Activated T-helper 1 cell treated with anti-CD3 and anti-CD28 coated beads, Interleukin-2, amount 50 U/mL, for 16 hours (primary cell): ENCODE measurements at places on chromosomes 4 and X.

GRCh38 chr4:141240259-141240658 is 19.6 kb downstream of the ZNF330 start:
- DNase-seq: no peak

DNA sequence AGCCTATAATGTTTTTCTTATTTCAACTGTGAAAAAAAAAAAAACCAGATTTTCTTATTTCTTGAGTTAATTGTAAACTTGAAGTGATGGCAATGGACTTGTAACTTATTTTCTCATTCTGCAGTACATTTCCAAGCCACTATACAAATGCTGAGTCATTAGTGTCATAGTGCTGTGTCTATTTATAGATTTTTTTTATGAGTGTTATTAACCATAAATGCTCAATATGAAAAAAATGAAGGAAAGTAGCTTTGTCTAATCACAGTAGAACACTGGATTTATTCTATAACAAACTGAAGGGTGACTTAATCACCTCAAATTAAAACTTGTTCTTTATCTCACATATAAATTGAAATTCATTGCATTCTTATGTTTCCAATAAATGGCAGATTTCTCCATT is 718.6 kb downstream of the CCSER1 start:
- DNase-seq: no peak

GRCh38 chr4:17502756-17503155 is 9.1 kb downstream of the QDPR start:
- DNase-seq: no peak

DNA sequence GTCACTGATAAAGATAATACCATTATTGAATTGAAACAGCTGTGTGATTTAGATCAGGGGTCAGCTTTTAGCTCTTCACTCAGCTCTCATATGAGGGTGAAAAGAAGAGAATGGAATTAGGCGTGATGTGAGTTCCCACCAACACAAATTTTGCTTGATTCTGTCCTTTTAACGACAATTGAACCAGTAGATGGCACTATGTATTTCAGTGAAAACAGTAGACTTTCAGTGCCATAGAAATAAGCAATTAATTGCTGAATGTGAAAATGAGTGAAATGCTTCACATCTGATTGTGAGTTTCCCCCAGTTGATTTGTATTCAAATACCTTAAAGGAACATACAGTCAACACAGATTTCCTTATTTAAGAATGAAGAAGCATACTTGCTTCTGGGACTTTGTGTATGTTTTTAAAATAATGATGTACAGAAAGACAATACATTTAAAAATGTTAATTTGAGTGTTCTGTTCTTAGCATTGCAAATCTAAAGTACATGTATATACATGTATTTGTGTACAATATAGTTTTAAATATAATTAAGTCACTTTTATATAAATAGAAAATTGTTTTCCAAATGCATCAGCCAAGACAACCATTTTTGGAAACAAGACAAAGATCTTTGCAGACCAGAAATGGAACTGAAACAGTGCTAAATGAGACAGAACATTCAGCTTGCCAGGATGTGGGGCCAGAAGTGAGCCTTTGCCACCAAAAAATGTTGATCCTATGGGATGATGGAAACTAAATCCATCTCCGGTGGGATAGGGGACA is 178.8 kb downstream of the SNCA start:
- DNase-seq: no peak

- DNase-seq: no peak
These were observed 64.3 kb downstream of the SCML2 start for GRCh38 chrX:18290200-18290599.

- DNase-seq: no peak
These were observed 3.0 kb downstream of the PCGF3 start for GRCh38 chr4:708631-708933.

- DNase-seq: no peak
These were observed 555 bp upstream of the GCNA start for GRCh38 chrX:71577682-71578081.

DNA sequence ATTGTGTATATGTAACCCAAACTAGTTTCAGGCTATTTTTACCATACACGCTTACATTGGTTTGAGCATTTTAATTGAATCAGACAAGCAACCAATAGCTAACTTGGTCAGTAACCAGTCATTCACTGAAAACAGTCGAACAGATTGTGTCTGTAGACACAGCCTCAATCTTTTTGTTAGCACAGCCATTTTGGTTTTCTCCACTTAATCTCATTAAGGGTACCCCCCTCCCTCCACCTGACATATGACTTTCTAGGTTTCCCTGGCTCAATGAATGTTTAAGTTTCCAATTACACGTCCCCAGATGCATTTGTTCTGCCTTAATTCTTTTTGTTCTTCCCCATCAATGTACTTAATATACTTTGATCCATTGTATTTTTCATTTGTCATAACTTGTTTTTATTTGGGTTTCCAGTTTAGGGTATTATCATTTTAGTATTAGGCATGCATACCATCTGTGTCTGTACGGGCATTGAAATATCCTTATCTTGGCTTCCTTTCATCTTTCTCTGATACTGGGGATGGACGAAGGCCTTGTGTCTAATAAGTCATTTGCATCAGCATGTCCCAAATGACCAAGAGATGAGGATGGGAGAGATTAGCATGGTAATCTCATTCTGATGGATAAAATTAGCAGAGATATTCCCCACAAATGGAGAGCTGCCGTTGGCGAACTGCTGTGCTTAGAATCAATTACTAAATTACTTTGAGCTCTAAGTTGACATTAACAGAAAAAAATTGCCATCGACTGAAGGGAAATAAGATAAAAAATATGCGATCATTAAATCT is 35.9 kb upstream of the PHOX2B start:
- DNase-seq: no peak

DNA sequence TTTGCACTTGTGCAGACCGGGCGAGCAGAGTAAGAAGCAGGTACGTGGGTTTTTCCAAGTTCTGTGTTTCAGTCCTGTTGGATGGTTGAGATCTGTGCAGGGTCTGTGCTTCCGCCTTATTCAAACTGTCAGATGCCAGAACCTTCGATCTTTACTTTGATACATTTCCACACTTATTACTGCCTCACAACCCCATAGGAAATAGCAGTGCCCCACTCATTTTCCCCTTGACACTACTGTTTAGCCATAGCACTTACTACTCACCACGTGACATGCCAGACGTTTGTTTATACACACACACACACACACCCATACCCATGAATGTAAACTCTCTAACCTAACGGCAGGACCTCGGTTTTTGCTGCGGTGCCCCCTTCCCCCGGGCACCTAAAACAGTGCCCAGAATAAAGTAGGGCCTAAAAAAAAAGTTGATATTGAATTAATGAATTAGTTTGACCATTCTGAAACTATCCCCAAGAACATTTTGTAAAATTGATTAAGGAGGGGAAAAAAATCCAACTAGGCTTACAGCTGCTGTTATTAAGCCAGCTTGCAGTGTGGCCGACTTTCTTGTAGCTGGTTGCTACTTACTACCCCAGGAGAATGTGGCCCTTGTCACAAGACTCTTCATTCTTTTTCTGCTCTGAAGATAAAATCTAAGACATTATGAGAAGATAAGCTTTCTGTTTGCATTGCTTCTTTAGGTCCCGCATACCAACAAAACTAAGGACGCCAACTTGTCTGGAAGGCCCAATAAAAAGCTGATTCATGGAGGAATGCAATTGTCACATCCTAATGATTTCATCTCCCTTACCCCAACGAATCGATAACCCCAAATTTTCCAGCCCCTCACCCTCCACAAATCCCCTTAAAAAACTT is 704 bp upstream of the SEPSECS start:
- no peak for DNase-seq

DNA sequence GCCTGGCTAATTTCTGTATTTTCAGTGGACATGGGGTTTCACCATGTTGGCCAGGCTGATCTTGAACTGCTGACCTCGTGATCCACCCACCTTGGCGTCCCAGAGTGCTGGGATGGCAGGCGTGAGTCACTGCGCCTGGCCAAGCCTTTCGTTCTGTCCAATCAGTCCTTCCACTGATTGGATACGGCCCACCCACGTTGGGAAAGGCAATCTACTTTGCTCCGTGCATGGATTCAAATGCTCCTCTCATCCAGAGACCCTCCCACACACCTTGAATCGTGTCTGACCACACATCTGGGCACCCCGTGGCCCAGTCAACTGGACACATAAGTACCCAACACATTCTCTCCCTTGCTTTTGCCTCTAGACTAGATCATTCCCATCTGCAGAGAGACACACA is 74.9 kb downstream of the CRLF2 start:
- no peak for DNase-seq

- no peak for DNase-seq
These were observed 7.2 kb downstream of the NR0B1 start for GRCh38 chrX:30301963-30302362.

GRCh38 chr4:70269674-70270073 is 27.3 kb downstream of the CSN3 start:
- DNase-seq: no peak

DNA sequence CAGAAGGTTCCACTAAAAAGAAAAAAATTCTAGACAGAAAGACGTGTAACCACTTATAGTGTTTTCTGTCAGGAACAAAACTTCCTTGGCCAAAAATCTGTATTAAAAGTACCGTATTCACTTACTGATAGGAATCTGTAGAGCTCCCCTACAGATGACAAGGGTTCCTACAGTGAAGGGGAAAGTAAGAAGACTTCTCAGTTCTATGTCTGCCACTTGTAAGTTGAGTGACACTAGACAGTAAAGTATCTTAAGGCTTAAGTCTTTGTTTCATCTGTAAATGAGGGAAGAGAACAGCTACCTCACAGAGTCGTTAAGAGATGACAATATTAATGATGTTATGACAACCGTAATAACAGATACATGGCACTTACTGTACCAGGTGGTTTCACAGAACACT is 3.3 kb downstream of the COQ2 start:
- no peak for DNase-seq

- no peak for DNase-seq
These were observed 22.7 kb downstream of the POU4F2 start for GRCh38 chr4:146661367-146661766.

DNA sequence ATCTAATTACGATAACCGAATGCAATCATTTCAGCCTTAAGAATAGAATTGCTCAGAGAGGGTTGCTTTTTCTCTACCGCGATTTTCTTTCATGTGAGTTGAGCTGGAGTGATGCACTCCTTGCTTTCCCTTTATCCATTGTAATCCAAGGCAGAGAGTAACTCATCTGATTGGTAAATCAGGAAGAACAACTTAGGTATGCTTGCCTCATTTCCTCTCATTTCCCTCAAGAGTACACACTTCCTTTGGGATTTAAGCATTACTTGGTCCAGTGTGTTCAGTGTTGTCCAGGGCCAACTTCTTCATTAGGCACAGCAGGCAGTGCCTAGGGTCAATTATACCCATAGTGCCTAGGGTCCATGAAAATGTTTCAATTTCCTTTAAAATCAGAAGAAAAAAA is 15.7 kb upstream of the N4BP2 start:
- no peak for DNase-seq

- no peak for DNase-seq
These were observed 24.5 kb downstream of the F8A2 start for GRCh38 chrX:155406429-155406828.
